T47D (cell line): ENCODE measurements at places on chromosomes 1 and 21.

DNA sequence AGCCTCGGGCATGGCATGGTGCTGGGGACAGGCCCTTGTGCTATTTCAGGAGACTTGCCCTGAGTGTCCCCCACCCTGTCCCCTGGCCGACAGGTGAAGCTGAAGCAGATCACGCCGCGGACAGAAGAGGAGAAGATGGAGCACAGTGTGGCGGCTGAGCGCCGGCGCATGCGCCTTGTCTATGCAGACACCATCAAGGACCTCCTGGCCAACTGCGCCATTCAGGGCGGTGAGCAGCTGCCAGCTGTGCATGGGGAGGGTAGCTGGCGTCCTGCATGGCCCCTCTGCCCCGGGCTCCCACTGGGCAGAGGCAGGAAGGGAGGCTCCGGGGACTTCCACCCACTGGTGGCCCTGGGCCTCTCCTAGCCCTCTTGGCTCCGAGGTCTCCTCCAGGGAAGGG lies 28.9 kb downstream of the FAM151A start:
- DNase-seq, result no peak

DNA sequence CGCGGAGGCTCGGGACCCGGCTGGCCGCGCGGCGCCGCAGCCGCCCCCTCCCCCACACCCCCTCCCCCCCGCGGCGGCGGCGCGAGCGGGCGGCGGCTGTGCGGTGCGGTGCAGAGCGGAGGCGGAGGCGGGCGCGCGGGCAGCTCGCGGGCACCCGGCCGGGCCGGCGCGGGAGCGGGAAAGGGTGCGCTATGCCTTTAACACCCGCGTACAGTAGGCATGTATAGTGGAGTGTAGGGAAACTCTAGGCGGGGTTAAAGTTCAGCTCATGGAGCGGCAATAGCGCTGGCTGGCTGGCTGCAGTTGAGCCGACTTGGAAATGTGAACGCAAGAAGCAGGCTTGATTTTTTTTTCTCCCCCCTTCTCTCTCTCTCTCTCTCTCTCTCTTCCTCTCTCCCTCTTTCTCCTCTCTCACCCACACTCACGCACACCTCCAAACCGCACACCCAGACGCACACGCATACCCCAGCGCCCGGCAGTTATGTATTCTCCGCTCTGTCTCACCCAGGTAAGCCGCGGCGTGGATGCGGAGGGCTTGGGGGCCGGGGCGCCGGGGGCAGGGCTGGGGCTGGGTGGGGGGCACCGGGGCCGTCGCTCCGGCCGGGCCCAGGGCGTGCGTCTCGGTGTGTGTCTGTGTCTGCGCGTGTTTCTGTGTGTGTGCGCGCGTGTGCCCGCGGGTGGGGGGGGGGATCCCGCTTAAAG lies at the start of gene NFIA:
Gene NFIA, plus strand, starts transcription at position 251 of the 702 bp plus-strand sequence.
- DNase-seq, result peak; percentile 84

GRCh38 chr21:16310176-16310575 lies 580.4 kb downstream of the USP25 start:
- DNase-seq, result no peak

GRCh38 chr1:37151789-37152188 lies 117.5 kb upstream of the GRIK3 start:
- DNase-seq, result no peak

DNA sequence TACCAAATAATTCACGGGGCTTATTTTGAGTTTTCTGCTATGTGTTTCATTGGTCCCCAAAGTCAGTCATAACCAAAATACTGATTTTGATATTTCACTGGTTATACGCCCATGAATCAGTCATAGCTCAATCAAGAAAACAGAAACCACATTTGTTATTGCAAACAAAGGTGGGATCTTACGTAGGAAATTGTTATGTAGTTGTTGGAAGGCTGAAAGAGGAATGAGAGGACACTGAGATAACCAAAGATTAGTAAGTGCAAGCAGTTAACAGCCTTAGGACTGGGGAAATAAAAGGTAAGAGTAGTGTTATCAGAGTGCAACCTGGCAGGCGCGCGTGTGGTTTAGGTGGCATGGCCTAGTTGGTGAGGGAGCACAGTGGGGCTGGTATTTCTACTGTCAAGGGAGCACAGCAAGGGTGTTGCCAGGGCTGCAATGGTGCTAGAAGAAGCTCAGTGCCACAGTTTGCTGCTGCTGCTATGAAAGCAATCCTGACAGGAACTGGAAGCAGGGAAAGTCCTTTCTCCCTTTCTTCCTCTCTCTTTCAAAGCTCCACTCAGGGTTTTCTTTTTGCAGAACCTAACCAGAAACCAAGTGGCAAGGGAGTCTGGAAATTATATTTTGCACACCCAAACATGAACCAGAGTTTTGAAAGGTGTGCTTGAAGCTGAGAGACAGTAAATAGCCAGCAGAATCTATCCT lies 33.7 kb downstream of the RTCA start:
- no peak for DNase-seq

- DNase-seq, result no peak
Observed at GRCh38 chr1:113886417-113887401, 672 bp downstream of the BCL2L15 start.

- no peak for DNase-seq
Observed at GRCh38 chr1:98351561-98351960, 310.0 kb upstream of the SNX7 start.

DNA sequence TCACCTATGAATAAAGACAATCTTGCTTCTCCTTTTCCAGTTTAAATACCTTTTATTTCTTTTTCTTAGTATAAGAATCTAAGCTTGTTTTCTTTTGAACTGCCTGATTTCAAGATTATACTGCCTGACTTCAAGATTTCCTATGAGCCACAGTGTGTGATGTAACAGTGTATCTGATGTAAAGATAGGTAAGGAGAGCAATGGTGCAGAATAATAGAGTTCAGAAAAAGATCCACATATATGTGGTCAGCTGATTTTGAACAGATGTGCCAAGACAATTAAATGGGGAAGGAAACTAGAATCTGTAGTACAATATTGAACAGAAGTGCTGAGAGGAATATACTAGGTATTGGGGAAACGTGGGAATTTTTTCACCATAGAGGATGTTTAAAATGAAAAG lies 21.0 kb downstream of the EXO1 start:
- no peak for DNase-seq

DNA sequence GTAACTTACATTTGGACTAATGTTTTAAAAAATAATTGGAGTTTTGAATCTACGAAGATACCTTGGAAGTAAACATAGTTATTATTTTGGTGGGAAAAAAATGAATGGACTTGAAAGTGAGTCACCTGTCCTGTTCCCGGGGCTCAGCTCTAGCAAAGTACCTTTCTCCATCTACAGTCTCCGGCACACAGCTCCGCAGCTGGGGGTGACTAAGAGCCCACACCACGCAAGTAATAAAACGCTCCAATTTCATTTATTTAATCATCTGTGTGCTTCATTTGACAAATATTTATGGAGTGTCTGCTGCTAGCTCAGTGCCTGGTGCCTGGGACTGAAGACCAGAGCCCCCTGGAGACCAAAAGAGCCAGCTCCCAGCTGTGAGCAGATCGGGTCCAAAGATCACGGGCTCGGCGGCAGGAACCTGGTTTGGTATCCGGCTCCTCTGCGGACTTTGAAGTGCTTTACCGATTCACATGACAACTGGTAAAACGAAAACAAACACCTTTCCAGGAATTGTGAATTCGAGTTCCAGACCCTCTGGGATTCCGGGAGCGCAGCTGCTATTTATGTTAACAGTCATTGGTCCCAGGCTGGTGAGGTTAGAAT lies 1.7 kb upstream of the RIPK4 start:
- peak; percentile 56 for DNase-seq

GRCh38 chr21:29144736-29145353 lies 14.4 kb downstream of the MAP3K7CL start:
- DNase-seq, result no peak

DNA sequence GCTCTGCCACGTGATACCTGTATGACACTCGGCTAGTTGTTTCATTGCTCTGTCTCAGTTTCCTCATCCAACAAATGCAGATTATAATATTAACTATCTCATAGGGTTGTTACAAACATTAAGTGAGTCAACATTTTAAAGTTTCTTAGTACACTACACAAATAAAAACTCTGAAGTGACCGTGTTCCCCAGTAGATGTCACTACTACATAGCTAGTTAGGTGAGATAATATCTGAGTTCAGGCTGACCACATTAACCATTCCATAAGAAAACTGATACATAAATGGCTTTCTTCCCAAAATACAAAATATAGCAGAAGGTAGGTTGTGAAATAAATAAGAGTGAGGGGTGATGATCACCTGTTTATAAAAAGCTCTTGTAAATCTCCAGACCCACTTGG lies 214.1 kb downstream of the NUF2 start:
- peak; percentile 61 for DNase-seq
